T1000 (cell line): ENCODE measurements at places on chromosomes 3 and 15.

- DNase-seq = no peak
These were observed 370.4 kb upstream of the TPRG1 start for GRCh38 chr3:188801393-188801792.

GRCh38 chr3:157152438-157152837 lies 7.5 kb downstream of the CCNL1 start:
- DNase-seq = no peak

- DNase-seq = no peak
These were observed 76.2 kb upstream of the LARS2 start for GRCh38 chr3:45311953-45312801.

GRCh38 chr3:56291953-56292352 lies 176.3 kb downstream of the ERC2 start:
- no peak for DNase-seq

- no peak for DNase-seq
These were observed 63.9 kb upstream of the RGMA start for GRCh38 chr15:93152951-93153350.
